ENCODE measurements at places on chromosomes 16 and 17. TPM values are rescaled to one million over a fixed set of nuclear protein-coding genes. Genes with fewer than 3 reads are reported as not detected.

The FOXF1 gene
- total RNA-seq = not detected

The PDE6G gene
- total RNA-seq = 2.5 TPM

The ATP2C2 gene
- 0.28 TPM for total RNA-seq

The P2RX1 gene
- total RNA-seq = not detected

Measured in A549 treated with CpdA at 1 μM for 4 hours (cell line).